T1000 (cell line): ENCODE measurements at places on chromosomes 3 and 15.

- DNase-seq: no peak
Observed at GRCh38 chr15:98878172-98878571, 129.4 kb downstream of the PGPEP1L start.

GRCh38 chr15:60932051-60932915 is 296.8 kb downstream of the RORA start:
- DNase-seq: peak; percentile 84

DNA sequence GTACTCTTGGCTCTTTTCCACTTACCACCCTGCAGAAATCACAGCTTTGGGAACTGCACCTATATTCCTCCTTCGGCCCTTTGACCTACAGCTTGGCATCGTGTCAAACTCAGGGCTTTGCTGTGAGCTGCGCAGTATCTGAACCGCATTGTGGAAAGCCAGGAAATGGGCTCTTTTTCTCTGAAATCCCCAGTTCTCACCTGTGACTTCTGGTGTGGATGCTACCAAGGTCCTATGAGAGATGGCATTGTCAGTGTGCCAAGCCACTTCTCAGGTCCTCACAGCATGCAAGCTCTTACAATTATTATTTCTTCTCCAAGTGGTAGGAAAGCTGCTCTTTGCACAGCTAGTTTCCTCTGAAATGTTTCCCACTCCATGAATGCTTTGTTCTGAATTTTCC is 450.6 kb upstream of the TBL1XR1 start:
- no peak for DNase-seq

DNA sequence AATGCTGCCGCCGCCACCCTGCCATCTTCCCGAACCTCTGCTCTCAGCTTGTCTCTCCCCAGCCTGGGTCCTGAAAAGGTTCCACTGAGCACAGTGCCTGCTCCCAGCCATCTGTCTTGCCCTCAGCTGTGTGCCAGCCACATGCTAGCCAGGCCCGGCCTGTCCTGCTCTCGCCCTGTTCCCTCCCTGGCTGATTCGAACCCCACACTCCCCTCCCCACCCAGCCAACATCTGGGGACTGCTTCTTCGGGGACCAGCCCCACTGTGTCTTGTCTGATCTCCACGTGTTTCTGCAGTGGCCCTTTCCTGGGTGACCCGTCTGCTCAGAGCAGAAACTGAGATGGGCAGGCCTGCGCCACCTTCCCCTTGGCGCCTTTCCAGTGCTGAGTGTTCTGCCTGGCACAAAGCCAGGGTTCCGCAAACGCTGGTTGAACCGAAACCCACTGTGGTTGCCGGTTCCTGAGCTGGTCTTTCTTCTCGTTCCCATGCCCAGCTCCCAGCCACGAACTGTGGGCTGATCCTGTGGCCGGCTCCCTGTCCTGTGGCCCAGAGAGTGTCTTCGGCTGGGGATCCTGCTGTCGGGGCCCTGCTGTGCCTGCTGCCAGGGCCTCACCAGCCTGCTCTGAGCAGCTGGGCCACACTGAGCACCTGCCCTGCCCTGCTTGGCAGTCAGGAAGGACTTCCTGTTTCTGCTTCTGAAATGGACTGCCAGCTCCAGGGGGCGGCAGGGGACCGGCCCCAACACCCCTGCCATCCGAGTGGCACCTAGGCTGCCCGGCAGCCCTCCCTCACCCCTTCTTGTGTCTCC is 62.7 kb upstream of the KLF13 start:
- no peak for DNase-seq
